Esophagus squamous epithelium (tissue), 5 donors: ENCODE measurements at places on chromosomes 12 and 14.

- no peak for DNase-seq
Measured at GRCh38 chr12:27449893-27450534, 3.5 kb downstream of the SMCO2 start.

DNA sequence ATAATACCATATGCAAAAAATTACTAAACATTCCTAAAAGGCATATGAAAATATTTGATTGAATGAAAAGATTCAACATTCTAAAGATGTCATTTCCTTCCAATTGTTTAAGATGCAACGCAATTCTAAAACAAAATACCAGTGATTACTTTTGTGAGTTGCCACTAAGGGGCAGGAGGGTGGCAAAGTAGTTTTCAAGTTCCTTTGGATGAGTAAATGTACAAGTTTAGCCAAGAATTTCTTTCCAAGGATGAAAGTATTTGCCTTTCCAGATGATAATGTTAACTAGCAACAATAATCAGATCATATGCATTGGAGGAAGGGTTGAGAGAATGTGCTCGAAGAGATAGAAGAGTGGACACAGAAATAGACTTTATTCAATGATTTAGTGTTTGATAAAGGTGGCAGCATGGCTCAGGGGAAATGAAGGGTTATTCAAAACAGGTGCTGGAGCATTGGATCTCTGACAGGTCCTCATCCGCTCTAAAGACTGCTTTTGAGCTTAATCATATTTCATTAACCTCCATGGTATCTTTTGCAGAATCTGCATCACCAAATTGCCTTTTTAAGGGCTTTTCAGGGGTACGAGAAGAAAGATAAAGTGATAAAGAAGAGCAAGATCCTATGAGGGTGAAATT lies 678.5 kb upstream of the TBX3 start:
- DNase-seq = no peak

DNA sequence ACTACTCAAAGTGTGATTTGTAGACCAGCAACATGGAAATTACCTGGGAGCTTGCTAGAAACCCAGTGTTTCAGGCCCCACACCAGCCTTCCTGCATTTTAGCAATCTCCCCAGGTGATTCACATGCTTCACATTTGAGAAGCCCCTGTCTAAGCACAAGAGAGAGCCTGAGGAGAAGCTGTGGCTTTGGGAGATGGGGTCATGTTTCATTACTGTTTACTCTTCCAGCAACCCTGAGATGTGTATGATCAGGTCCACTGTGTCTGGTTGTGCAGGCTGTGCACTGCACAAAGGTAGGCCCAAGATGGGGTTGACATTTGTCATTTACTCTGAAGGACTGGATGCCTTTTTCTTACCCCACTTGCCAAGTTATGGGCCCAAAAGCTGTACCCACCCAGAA lies 190.1 kb downstream of the SLC41A2 start:
- no peak for DNase-seq

- no peak for DNase-seq
Measured at GRCh38 chr12:4135919-4136605, 137.5 kb upstream of the CCND2 start.

- DNase-seq = no peak
Measured at GRCh38 chr14:72070458-72070857, 138.2 kb downstream of the RGS6 start.

DNA sequence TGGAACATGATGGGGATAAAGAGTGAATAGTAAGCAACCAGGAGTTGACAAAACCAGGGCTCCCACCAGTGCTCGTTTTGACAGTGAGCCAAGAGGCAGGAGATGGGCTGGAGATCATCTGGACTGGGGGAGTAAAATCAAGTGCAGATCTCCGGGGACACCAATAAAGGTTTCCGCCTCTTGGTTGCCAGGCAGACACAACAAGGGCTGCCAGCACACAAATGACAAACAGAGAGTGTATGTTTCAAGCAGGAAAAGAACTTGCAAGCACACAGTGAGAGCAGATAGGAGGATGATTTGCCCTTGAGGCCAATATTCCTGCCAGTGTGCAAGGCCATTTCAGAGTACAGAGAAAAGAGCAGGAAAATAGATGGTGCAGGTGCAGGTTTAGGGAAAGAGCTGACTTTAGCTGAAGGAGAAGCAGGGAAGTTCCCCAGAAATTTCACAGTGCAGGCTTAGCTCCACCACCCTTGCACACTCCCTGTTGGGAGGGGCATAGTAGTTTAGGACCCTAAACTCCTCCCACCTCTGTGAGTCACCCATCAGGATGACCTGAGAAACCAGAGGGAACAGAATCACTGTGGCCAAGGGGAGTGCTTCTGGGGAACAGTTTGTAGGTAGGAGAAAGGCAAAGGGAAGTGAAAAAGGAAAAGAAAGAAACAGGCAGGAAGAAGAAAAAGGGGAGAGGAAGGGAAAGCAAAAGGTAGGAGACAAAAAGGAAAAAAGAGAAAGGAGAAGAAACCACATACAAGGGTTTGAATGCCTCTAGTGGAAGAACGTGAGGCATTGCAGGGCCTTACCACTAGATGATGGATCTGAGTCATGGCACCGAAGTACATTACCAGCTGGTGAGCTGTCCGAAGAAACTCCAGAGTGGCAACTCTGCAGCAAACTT lies 404.4 kb downstream of the SLC6A15 start:
- DNase-seq = no peak

- DNase-seq = no peak
Measured at GRCh38 chr14:22872833-22873520, 1.4 kb downstream of the LRP10 start.

DNA sequence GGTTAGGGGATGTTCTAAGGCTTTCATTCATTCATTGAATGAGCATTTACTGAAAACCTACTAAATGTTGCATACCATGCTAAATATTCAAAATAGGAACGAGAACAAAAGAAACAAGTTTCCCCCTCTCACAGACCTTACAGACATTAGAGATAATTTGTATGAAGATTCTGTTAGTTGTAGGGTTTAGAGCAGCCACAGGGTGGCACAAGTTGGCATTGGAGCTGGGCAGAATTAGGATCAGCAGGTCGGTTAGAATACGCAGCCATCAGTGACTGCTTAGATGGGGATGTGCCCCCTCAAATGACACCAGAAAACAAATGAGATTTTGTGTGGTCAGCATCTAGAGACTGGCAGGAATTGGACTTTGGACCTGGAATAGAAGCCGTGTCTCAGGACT lies 166.3 kb upstream of the DAAM1 start:
- DNase-seq = no peak

DNA sequence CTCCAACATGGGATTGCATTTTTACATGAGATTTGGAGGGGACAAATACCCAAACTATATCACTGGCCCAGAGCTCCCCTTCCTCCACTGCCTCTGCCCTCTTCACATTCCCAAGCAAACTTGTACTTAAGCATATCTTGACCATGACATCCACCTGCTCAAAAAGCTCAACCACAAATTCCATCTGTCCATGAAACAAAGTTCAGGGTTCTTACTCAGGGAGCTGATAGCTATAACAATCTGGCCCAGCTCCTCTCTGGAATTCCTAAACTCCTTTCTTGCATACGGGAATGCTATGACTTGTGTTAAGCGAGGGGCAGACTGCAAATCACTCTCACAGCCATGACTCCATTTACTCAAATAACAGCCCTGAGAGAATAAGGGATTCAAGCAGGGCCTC lies 152.1 kb downstream of the GALC start:
- no peak for DNase-seq

- no peak for DNase-seq
Measured at GRCh38 chr14:63896278-63896720, 43.5 kb downstream of the SYNE2 start.

- DNase-seq = no peak
Measured at GRCh38 chr14:101482066-101482465, 79.2 kb upstream of the DIO3 start.

DNA sequence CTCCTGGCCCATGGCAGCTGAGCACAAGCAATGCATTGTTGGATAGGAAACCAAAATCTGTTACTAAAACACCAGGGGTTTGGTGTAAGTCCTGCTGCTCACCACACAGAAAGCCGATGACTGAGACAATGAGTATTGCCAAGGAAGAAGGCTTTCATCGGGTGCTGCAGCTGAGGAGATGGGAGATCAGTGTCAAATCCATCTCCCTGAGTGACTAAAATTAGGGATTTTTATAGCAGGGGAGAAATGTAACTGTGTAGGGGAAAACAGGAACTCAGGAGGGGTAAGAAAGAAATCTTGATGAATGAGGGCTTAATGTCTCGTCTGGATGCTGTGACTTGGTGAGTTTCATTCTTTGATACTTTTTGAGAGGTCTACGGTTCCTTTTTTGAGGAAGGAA lies 97.9 kb downstream of the KCNMB4 start:
- DNase-seq = no peak

DNA sequence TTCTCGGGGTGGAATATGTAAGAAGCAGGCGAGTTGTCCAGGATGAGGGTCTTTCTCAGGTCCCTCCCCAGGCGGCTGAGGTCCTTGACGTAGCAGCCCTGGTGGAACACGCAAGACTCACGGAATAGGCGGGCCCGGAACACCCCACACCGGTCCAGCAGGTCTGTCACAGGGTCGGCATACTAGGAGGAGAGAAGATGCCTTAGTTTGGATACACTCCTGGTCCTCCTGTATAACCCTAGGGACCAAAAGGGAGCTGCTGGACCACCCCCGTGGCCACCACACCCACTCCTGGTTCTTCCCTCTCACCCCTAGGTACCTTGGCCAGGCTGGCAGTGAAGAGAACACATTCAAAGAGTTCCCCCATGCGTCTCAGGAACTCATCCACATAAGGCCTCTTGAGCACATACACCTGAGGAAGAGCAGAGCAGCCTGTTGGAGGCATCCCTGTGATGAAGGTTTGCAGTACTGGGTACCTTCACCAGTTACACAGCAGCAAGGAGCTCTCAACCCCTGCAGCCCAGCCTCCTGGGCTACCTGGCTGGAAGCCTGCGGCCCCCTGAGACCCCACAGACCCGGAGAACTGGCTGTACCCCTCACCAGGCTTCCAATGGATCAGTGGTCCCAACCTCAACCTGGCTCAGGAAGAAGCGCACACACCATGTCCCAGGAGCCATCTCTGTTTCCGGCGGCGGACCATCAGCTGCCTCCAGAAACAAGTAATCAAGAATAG lies 5.5 kb upstream of the AVIL start:
- DNase-seq = no peak

GRCh38 chr12:108583991-108584390 lies 13.9 kb downstream of the TMEM119 start:
- no peak for DNase-seq

DNA sequence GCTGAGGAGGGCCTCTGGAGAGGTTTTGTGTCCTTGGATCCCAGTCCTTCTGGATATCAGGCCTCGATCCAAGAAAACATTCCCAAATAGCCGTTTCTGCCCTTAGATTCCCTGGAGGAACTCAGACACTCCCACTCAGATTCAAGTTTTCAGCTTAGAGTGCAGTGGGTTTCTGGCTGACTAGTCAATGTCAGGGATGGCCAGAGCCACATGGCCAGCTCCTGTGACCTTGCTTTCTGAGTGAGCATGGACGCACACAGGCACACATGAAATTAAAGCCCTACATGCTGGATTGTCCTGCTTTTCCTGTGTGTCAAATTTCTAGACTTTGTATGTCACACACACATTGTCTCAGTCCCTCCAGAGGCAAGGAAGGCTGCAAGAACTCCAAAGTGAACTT lies 86.2 kb downstream of the TNFAIP2 start:
- no peak for DNase-seq

DNA sequence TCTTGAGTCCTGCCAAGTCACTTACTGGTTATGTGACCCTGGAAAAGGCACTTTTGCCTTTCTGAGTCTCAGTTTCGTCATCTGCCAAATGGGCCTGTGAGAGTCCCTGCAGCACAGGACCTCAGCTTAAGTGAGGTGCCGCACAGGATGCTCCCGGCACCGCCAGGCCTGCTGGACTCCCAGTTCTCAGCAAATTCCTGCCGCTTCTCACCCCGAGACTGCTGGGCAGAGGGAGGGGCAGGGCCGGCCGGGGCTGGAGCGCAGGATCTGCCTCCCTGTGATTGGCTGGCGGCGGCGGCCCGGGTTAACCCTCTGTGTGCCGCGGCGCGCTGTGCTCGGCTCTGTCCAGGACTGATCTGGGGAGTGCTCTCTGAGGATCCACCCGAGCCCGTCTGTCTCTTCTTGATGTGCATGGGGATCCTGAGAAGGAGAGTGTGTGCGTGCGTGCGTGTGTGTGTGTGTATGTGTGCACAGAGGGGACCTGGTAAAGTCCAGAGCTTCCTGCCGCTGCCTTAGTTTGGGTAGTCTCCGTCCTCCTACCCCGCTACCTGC lies 8.6 kb downstream of the SETD1B start:
- DNase-seq = no peak

DNA sequence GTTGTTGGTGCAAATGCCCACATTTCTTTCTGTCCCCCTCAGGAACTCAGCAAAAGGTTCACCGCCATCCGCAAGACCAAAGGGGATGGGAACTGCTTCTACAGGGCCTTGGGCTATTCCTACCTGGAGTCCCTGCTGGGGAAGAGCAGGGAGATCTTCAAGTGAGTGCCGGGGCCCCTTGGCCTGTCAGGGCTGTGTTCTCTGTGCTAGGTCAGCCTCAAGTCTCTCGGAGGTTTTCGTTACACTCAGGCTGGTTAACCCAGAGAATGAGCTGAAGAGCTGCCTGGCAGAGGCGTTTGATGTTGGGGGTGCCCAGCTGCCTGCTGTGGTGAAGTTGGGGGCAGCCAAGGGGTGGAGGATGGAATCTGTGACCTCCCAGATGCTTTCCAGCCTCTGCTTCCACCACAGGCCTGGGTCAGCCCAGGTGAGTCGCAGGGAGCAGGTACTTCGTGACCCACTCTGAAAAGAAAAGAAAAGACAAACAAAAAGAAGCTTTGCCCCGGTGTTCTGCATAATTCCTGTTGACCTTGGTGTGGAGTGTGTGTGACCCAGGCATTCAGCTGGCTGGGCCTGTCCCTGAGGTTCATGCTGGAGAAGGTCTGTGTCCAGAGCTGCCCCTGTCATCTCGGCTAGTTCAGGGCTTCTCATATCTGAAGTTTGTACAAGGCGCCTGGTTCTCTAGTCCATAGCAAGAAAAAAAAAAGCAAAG lies 12.9 kb downstream of the OTUB2 start:
- DNase-seq = no peak

DNA sequence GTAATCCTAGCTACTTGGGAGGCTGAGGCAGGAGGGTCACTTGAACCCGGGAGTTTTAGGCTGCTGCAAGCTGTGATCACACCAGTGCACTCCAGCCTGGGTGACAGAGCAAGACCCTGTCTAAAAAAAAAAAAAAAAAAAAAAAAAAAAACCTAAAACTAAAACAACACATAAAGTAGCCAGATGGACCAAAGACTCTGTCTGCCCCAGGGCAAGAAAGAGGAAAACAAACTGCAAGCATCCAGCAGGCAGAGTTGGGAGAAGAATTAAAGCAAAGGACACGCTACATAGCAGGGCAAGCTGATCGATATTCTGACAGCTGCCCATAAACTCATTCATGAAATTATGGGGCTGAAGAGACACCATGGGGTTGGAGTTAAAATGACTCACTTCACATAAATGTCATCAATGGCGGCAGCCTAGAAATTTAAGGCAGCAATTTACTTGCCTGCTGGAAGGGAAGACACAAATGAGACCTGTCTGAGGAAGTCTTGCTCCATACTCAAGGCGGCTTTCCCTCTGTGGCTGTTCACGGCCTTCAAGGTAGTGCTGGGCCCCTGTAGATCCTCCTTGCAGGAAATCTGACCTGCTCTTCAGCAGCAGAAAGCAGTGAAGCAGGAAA lies 259.1 kb upstream of the FKBP4 start:
- no peak for DNase-seq

GRCh38 chr12:130153803-130154202 lies 8.5 kb upstream of the FZD10 start:
- DNase-seq = no peak

- no peak for DNase-seq
Measured at GRCh38 chr12:118325081-118325480, 47.6 kb downstream of the TAOK3 start.
